ENCODE measurements at places on chromosomes 12 and 14.

GRCh38 chr12:10363914-10364814, 25.7 kb downstream of the KLRK1 start:
- DNase-seq = peak; percentile 18

DNA sequence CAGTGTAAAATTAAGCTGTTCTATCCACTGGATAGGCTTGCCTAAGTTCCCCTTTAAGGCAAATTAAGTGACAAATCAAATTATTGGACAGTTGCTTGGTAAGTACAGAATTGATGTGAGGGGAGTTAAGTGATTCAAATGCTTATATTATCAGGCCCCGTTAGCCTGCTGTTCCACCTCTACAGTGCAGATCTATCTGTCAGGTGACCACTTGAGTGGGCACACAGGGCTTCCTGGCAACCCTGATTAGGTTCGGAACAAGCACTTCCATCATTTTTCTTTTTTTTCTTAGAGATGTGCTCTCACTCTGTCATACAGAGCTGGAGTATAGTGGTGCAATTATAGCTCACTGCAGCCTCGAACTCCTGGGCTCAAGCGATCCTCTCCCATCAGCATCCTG, 453.8 kb downstream of the RAD51B start:
- DNase-seq = no peak

DNA sequence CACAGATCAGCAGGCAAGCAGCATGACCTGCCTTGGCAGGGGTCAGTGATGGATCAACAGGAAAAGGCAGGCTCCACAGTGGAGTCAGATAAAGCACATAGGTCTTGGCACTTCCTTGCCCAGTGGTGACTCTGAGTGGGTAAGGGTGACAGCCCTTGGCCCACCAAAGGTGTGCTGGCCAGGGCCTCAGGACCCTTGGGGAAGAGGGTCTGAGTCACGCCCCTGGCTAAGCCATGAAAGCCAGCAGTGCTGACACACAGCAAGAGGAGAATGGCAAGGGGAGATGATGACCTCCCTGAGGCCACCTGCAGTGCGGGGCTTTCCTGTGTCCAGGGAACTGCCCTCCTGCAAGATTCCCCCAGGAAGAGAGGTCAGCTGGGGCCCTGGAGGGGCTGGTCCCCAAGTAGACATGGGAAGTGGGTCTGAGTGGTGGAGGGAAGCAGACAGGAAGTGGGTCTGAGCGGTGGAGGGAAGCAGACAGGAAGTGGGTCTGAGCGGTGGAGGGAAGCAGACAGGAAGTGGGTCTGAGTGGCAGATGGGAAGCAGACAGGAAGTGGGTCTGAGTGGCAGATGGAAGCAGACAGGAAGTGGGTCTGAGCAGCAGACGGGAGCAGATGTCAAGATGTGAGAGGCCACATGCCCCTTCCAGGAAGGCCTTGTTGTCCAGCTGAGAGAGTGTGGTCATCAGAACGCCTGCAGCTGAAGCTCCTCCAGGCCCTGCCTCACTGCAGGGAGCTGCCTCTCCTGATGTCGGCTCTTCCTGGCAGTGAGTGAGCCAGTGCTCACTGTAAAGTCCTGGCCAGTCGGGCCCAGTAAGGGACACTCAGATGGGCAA, 34.8 kb downstream of the DIO3 start:
- peak; percentile 35 for DNase-seq

DNA sequence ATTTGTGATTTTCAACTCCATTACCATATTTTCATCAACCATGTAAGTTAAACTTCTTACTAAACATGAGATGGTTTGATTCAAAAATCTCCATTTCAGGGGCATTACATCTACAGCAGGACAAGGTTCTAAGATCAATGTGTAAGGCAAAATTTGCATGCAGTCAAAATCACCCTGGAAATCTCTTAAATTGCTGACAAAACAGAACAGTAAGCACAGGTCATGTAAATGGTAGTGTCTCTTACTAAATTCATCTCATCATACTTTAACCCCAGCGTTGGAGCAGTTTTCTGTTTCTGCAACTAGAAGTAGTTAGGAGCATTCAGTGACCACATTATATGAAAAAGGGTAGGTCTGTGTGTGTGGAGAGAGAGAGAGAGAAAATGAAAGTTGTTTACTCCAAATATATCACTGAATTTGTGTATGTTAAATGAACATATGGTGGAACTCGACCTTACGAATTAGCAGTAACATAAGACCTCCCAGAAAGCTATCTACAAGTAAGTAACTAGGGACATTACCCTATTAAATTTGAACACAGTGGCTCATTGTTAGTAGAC, 227.5 kb downstream of the SSPN start:
- DNase-seq = no peak

GRCh38 chr12:103676893-103677292, 89.8 kb downstream of the STAB2 start:
- no peak for DNase-seq

- peak; percentile 80 for DNase-seq
Observed at GRCh38 chr14:68788996-68789820, 3.7 kb downstream of the ZFP36L1 start.

DNA sequence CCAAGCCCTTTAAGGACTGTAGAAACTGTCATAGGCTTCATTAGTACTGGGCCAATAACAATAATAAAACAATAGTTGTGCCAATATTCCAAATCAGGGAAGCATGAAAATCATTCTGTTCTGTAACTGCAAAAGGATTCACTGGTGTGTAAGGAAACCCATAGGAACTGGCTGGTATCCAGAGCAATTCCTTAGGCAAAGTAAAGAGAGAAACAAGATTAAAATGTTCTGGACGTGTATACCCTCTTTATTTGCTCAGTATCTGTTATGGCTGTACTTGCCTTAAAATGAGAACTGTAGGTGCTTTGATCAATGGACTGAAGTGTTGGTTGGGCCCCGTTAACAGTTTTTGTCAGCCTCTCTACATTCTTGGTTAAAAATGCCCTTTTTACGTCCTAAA, 72.4 kb upstream of the STAC3 start:
- no peak for DNase-seq

GRCh38 chr14:20388159-20388558, 25.1 kb downstream of the TEP1 start:
- no peak for DNase-seq

Data from naive thymus-derived CD4-positive, alpha-beta T cell (primary cell).